ENCODE measurements at places on chromosomes 5 and 9.

GRCh38 chr9:74865177-74865576 is 22.5 kb downstream of the TRPM6 start:
- no peak for DNase-seq

- no peak for DNase-seq
Measured at GRCh38 chr5:97364731-97365130, 181.7 kb upstream of the RIOK2 start.

GRCh38 chr5:10009802-10010201 is 239.9 kb downstream of the ATPSCKMT start:
- no peak for DNase-seq

DNA sequence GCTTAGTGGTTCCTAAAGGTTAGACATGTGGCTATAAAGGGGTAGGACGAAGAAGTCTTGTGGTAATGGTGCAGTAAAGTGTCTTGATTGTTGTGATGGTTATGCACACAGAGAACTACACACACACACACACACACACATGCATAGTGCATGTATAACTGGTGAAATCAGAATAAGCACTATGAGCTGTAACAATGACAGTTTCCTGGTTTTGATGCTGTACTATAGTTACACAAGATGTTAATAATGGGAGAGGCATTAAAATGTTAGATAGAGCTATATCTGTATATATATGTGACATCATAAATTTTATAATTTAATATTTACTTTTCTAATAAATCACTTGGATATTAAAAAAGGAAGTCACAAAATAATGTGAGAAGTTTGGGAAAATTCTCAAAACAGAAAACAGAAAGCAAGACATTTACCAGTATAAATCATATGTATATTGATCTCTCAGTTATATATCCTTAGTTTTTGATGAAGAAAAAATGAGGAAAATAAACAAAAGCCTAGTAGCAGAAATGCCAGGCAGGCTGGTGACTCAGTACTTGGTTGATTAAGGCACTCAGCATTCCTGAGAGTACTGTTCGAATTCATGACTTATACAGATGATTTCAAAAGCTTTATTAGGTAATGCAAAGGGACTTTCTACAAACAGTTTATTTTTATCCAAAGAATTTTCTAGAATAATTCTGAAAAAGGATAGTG is 350.5 kb upstream of the DAB2 start:
- DNase-seq, result no peak

DNA sequence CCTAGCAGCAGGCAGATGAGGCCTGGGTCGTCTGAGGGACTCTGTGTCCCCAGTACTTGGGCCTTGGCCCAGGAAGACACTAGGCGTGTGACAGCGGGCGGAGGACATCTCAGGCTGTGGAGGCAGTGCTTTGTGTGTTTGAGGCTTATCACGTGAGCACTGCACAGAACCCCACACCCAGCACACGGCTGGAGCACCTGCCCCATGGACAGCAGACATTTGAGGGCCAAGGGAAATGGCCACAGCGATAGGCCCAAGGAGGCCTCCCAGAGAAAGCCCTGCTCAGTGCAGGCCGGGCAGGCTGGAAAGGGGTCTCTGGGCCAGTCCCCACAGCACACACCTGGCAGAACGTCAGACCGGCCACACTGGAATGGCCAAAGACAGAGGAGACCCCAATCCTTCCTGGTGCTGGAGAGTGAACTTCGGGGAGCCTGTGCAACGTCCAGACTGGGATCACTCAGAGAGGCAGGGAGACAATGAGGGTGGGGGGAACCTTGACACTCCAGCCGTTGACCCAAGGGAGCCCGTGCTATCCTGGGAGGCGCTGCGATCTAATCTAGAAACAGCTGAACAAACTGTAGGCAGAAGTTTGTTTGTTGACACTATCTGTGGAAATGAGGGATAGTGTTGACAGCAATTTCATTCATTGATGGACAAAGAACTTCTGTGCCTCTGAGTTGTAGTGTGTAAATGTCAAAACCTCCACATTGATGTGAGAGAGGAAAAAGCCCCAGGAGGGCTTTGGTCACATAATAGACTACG is 19.6 kb upstream of the FLT4 start:
- no peak for DNase-seq

DNA sequence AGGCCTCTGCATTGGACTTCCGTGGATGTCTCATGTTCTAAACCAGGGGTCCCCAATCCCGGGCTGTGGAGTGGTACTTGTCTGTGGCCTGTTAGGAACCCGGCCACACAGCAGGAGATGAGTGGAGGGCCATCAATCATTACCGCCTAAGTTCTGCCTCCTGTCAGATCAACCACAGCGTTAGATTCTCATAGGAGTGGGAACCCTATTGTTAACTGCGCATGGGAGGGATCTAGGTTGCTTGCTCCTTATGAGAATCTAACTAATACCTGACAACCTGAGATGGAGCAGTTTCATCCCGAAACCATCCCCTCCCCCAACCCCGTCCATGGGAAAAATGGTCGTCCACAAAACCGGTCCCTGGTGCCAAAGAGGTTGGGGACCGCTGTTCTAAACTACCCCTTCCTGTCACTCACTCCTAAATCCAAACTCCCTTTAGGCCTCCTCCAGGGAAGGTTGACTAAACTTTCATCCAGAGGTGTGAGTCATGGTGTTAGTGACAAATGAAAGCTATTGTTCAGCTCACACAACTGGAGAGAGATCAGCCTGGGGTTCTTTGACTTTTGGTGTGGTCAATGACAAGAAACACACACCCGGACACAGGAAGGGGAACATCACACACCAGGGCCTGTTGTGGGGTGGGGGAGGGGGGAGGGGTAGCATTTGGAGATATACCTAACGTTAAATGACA is 9.5 kb downstream of the KCNV2 start:
- no peak for DNase-seq

- no peak for DNase-seq
Measured at GRCh38 chr5:73302797-73303147, 129.8 kb downstream of the TMEM174 start.

GRCh38 chr5:109407913-109408312 is 1.9 kb downstream of the PJA2 start:
- DNase-seq, result no peak

GRCh38 chr9:137174722-137175293 is 3.0 kb upstream of the TMEM210 start:
- no peak for DNase-seq

DNA sequence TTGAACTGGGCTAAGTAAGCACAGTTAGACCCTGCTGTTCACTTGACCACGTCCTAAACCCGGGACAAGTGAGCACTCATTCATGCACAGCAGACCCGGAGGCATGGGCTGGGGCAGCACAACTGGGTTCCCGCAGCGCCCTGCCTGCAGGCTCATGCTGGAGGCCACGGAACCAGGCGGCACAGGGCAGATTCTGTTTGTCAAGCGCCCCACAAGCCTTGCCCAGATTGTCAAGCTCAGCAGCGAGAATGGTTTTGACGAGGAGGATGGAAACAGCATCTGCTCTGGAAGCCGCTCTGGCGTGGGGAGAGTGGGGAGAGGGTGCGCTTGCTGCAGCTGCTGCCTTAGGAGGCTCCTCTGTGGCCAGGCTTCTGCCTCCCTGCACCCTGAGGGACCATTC is 32.7 kb downstream of the PRRT1B start:
- no peak for DNase-seq

DNA sequence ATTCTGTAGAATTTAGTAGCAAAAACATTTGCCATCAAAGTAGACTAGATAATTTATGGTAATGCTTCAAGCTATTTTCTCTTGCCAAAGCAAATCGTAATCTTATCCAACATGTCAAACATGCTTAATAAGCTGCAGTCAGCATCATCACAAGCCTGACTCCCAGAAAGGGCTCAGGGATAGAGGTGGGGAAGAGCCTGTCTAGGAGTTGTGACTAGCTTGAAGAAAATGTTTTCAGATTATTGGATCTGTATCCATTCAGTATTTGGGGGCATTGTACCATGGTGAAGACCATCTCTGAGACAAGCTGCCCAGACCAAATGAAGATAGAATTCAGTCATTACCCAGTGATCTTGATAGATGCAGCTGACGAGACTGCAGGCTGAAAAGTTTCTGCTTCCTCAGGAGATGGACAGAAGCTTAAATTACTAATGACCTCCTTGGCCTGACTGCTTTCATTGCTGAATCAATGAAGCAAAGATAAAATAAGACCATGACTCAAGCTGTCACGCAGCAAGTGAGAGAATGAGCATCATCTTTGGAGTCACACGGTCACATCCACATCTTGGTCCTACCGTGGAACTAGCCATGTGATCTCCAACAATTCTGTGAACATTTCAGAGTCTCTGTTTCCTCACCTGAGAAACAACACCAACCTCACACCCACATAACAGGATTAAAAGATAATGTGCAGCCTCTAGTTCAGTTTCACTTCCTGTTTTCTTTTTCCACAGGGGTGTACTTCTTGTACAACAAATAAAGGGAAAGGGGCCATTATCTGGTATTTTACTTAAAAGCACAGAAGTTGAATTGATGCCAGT is 9.4 kb downstream of the ERAP2 start:
- DNase-seq, result no peak

- DNase-seq, result no peak
Measured at GRCh38 chr5:59767211-59767605, 126.3 kb downstream of the PDE4D start.

DNA sequence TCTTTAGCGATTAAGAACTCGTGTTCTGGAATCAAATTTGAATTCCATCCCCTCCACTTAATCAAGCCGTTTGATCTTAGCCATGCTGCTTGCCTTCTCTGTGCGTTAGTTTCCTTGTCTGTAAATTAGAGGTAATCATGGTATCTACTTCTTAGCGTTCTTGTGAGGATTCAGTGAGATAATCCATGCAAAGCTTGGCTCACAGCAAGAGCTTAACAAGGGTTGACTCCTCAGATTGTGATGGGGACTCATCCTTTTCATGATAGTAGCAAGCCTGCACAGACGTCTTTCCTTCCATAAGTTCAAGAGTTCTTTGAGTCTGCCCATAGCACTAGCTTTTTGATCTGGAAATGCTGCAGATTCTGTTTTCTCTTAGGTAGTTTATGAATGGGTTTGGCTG is 72.8 kb downstream of the TRIO start:
- DNase-seq, result no peak

- no peak for DNase-seq
Measured at GRCh38 chr5:9302218-9302617, 243.7 kb downstream of the SEMA5A start.

GRCh38 chr9:129187042-129187441 is 9.0 kb upstream of the IER5L start:
- no peak for DNase-seq

GRCh38 chr5:40736103-40736875 is 19.5 kb downstream of the TTC33 start:
- no peak for DNase-seq

DNA sequence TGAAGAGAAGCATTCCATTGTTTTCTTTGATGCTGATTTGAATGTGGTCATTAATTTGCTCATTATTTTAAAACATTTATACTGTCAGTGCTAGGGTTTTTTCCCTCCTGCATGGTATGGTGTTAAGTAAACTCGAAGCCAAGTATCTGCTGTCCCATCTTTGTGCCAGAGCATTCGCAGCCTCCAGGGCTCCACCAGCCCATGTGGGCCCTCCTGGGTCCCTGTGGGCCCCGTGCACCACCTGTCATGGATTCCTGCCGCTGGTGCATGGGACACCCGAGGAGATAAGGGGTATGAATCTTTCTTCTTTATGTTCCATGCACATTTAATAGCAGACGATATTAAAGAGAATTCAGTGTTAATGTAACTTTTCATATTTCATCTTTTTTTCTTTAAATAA is 95.1 kb downstream of the TRIO start:
- no peak for DNase-seq

- no peak for DNase-seq
Measured at GRCh38 chr5:90301248-90301647, 108.3 kb downstream of the CETN3 start.

DNA sequence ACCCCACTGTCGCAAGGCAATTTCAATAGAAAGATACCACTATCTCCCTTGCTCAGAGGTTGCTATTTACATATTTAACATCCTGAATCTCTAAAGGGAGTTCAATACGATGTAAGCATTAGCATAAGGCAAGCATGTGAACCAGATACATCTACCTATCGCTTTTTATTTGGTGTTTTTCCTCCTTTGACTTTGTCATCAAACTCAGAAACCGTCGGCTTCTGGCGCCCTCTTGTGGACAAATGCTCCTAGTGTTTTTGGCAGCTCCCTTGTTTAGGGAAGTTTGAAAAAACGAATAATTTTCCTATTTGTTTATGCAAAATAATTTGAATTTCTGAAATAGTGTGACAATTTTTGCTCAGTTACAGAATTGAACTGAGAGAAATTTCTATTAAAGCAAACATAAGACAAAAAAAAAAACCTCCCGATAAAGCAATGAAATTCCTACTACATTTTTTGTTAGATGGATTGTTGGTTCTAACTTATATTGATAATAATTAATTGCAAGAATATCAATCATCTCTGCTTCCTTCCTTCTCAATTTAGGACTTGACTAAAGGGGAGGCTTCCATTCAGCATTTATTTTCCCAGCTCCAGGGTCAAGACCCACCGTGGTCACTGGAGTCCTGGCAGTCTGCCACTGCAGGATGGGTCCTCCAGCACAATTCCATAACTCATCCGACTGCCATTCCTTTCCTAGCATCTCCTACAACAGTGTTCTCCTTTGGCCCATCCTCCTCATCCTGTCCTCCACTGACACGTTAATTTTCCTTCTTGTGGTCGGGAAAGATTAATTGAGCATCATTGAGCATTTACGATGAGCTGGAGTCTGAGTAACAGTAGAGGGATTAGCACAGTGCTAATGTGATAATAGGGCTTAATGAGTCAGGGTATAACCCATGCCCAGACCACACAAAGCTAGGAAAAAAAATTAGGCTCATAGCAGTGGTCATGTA is 131.8 kb upstream of the CHD1 start:
- DNase-seq, result peak; percentile 35

DNA sequence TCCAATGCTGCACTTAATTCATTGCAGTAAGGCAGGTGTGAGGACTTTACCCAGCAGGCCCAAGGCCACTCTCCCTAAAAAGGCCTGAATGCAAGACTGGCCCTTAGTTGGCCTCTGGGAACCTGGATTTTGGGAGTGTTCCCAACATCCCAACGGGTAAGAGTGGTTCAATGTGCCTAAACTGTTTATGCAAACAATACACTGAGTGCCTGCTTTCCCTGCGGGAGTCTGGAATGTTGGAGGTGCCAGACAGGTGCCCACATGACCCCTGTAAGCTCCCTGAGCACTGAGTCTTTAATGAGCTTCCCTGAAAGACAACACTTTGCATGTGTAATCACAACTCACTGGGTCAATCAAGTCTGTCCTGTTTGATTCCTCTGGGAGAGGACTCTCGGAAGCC is 37.4 kb downstream of the NSUN2 start:
- DNase-seq, result no peak

GRCh38 chr9:20199111-20199510 is 410.3 kb upstream of the SLC24A2 start:
- DNase-seq, result no peak

GRCh38 chr9:90770182-90770738 is 31.4 kb upstream of the SYK start:
- DNase-seq, result no peak

GRCh38 chr5:118029807-118030206 is 958.5 kb downstream of the DTWD2 start:
- no peak for DNase-seq

DNA sequence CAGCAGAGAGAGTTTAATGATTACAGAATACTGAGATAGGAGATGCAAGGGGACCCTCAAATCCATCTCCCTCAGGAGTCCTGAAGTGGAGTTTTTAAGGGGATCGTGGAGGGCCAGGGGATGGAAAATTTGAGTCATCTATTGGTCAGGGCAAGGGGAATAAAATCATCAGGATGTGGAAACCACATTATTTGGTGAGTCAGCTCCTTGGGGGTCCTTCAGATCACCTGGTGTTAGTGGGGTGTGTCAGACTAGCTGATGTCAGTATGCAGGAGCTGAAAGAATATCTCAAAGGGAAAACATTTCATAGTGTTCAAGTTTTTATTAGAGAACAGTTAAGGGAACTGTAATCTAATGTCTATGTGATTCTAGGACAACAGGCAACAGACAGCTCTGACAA is 183.0 kb upstream of the FTMT start:
- DNase-seq, result no peak

Measured in activated CD8-positive, alpha-beta memory T cell treated with anti-CD3 and anti-CD28 coated beads for 48 hours (primary cell).